NCI-H524 (cell line): ENCODE measurements at places on chromosomes 12 and 14.

GRCh38 chr12:43066471-43066870, 476.9 kb upstream of the PRICKLE1 start:
- DNase-seq: no peak

GRCh38 chr12:65827342-65827741, 3.1 kb downstream of the HMGA2 start:
- DNase-seq: no peak

- DNase-seq: peak; percentile 22
Measured at GRCh38 chr12:6697584-6698351, 2.8 kb downstream of the PIANP start.

- peak; percentile 22 for DNase-seq
Measured at GRCh38 chr12:57524814-57525614, 2.4 kb downstream of the MBD6 start.

- peak; percentile 56 for DNase-seq
Measured at GRCh38 chr12:113794774-113795173, 171.4 kb downstream of the RBM19 start.

- no peak for DNase-seq
Measured at GRCh38 chr12:48774516-48774915, 14.4 kb downstream of the ADCY6 start.

DNA sequence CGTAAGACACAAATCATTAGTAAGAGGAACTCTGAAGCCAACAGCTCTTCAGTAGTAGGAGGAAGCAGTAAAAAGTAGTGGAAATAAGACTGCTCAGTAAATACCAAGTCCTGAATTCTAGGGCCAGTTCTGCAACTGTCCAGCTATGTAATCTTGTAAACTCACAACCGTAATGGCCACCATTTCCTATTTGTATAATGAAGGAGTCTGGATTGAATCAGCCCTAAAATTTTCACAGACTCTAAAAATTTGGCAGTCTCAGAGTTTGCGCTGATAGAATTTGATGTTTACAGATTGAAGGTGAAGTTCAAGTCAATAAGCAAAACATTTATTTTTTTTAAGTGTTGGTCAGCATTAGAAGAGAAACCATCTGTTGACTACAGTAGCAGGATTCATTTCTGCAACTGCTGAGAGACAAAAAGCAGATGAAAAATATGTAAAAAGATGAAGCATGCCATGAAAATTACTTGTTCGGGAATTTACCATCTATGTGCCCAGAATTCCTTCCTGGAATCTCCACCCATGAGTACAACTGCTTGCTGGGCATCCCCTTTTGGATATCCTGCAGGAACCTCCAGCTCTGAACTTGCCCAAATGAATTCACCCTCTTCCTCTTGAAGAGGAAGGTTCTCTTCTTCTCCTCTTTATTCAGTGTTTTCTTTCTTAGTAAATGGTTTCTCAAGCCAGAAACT, 47.5 kb downstream of the GALNT4 start:
- no peak for DNase-seq

- DNase-seq: no peak
Measured at GRCh38 chr12:76669981-76670380, 93.9 kb upstream of the ZDHHC17 start.

DNA sequence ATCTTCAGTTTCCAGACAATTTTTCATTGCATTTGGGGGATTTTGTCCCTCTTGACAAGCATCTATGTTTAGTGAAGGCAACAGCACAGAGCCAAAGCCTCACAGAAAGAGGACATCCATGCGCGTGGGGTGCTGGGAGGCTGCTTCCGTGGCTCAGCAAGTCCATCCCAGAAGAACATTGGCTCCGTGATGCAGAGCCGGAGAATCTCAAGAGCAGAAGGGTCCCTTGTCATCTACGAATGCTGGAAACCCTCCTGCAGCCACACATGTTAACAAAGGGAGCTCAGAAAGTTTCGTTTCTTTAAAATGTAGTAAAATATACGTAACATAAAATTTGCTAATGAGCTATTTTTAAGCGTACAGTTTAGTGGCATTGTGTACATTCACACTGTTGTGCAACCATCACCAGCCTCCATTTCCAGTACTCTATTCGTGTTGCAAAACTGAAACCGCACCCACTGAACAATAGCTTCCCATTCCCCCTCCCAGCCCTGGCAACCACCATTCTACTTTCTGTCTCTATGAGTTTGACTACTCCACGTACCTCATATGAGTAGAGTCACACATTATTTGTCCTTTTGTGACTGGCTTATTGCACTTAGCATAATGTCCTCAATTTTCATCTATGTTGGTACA, 185.9 kb downstream of the TTC7B start:
- no peak for DNase-seq

DNA sequence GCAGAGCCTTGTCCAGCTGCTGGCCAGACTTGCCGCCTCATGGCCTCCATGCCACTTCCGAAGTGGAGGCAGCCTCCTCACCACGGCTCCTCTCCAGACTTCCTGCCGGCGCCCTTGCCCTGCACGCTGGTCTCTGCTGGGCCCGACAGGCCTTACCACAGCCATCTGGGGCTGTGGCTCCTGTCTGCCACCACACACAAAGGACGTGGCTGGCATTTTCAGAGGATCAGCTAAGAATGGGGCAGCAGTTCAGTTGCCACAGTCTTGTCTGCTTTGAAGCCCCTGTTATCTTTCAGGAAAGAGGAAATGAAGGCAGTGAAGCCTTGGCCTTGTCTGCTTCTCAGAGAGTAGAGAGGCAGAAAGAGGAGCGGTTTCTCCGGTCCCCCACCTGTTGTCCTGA, 178.0 kb upstream of the FKBP4 start:
- no peak for DNase-seq

DNA sequence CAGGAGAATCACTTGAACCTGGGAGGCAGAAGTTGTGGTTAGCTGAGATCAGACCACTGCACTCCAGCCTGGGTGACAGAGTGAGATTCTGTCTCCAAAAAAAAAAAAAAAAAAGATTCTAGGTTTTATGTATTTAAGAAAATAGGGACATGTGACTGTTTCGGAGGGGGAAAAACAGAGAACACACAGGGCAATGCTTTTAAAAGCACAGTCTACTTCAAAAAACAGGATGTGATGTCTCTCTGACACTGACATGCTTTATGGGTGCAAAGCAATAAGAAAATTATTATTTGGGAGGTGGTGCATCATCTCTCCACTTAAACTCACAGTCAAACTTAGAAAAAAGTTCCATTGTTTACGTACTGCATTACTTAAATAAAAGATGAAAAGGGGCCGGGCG, 28.7 kb downstream of the CLIP1 start:
- no peak for DNase-seq

DNA sequence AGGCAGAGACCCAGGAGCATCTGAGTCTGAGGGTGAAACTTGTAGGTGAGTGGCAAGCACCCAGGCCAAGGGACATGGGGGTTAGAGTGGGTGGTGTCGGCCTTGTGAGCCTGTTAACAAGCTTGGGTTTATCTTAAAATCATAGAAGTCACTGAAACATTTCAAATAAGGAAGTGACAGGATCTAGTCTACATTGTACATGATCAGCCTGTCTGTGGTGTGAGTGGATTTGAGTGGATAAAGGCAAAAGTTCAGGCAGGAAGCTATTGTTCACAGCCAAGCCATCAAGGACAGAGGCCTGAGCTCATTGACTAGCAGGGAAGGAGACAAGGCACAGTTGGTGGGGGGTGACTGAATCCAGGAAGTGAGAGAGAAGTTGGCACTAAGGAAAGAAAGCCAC, 59.3 kb upstream of the FKBP4 start:
- no peak for DNase-seq

DNA sequence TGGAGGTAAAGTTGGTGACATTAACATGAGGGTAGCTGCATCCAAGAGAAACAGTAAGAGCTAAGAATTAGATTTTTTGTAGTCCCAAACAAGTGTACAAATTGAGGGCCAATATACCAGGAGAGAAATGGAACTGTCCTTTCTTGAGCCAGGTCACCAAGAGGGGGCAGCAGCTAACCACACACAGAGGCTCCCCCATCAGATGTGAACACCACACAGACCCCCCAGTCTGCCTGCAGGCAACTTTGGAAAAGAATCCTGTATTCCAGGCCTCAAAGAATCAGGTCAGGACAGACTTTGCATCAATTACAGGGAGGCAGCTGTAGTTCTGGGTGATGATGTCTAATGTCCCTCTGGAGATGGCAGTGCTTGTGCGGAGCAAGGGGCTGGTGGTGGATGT, 77.9 kb downstream of the SPTB start:
- DNase-seq: peak; percentile 58

GRCh38 chr12:51269174-51270066, 795 bp downstream of the SMAGP start:
- DNase-seq: no peak

DNA sequence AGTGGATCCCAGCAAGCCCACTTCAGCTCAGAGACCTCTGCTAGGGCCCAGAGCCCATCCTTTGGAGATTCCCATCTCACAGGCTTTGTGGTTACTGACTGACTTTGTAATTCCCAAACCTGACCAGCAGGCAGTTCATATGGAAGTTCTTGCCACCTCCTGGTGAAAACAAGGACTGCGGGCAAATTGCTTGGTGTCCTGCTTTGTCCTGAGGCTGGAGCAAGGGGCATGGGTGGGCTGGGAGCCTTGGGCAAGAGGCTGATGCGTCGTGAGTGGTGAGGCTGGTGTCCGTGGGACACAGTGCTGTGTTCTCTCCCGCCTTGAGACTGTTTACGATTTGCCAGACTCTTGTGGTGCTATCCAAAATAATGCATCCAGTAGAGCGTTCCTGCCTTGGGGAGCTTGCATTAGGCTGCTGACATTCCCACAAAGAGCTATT, 91.0 kb downstream of the LRRC74A start:
- peak; percentile 87 for DNase-seq

DNA sequence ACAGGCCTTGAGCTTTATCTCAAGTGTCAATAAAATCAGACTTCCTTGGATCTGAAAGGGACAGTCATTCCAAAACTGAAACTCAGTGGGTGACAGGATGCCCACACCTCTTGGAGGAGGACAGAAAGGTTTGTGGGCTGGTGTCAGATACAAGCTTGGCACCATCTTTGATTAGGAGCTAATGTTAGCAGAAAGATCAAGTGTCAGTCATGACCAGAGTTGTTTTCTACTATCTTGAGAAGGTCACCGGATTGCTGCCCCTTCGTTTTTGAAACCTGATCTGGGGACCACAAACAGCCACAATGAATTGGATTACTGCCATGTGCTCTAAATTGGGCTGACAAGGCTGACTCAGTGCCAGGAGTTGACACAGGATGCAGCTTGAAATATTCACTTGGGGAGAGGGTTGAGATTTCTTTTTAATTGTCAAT, 88.3 kb downstream of the OTOGL start:
- DNase-seq: peak; percentile 26
